Activated T-cell treated with anti-CD3 and anti-CD28 coated beads, Interleukin-2, amount 50 U/mL, for 72 hours (primary cell): ENCODE measurements at places on chromosomes 5 and 9.

GRCh38 chr5:147417135-147417813, 92.6 kb downstream of the DPYSL3 start:
- DNase-seq, result no peak

DNA sequence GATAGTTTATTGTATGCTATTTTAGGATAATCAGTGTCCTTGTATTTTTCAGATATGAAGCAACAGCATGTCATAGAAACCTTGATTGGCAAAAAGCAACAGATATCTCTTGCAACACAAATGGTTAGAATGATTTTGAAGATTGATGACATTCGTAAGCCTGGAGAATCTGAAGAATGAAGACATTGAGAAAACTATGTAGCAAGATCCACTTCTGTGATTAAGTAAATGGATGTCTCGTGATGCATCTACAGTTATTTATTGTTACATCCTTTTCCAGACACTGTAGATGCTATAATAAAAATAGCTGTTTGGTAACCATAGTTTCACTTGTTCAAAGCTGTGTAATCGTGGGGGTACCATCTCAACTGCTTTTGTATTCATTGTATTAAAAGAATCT, 14.5 kb downstream of the CCT5 start:
- DNase-seq, result no peak

DNA sequence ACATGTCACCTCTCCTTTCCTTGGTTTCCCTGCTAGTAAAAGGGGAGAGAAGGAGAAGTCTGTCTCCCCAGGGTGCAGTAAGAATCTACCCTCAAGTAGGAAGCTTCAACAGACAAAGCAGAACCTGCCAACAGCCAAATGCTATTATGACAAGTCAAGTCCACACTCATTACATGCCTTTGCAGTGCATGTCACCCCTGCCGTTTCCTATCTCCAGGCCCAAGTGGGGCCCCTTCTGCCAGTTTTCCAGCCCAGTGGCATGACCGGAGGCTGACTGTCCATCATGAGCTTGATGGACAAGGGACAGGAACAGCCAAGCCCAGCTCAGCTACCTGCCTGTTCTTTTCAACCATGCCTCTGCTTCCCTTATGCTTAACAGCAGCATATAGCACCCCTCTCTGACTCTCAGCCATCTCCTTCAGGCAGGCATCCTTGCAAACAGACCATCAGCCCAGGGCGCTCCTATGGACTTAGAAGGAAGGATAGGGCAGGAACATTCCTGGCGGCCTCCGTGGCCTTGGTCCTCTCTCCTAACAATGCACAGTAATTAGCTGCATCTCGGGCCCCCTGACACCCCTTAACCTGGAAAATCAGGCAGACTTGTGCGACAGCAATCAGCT, 107.2 kb upstream of the RAD23B start:
- no peak for DNase-seq

GRCh38 chr5:4093236-4093635, 497.6 kb downstream of the IRX1 start:
- no peak for DNase-seq
